ENCODE measurements at places on chromosomes 1 and 21.

- DNase-seq = no peak
Observed at GRCh38 chr1:84541679-84542078, 32.6 kb downstream of the CTBS start.

GRCh38 chr1:189429610-189430009 lies 1048.1 kb downstream of the BRINP3 start:
- DNase-seq = no peak

DNA sequence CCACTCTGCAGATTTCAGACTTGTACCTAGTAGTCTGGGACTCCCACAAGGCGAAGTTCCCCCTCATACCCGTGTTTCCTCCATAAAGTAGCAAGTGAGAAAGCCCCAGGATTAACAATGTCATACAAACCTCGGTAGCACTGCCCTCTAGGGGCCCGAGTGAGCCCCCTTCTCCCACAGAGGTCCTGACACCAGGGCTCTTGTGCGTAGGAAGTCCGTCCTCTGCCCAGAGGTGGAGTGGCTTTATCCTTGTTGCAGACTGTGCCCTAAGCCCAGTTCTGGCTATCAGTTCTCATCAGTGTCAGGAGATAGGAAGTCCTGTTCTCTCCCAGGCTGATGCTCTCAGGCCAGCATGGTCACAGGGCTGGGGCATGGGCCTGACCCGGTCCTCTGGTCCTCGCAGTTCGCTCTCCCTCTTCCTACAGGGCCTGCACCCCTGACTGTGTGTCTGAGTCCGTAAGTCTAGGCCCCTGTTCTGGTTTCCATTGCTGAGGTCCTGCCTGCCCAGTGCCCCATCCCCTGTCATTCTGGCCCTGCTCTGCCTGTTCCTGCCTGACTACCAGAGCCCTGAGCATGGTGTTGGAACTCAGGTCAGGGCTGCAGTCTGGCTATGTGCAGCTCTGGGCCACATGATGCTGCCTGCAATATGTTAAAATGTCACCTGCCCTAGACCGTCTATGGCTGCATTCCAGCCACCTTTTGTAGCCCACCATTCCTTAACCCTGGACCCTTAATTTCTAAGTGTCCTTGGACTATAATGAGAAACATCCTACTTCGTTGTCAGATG lies 285.6 kb downstream of the ASTN1 start:
- no peak for DNase-seq

DNA sequence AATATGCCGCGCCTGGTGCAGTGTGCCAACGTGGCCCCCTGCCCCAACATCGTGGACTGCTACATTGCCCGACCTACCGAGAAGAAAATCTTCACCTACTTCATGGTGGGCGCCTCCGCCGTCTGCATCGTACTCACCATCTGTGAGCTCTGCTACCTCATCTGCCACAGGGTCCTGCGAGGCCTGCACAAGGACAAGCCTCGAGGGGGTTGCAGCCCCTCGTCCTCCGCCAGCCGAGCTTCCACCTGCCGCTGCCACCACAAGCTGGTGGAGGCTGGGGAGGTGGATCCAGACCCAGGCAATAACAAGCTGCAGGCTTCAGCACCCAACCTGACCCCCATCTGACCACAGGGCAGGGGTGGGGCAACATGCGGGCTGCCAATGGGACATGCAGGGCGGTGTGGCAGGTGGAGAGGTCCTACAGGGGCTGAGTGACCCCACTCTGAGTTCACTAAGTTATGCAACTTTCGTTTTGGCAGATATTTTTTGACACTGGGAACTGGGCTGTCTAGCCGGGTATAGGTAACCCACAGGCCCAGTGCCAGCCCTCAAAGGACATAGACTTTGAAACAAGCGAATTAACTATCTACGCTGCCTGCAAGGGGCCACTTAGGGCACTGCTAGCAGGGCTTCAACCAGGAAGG lies 4.3 kb downstream of the GJB3 start:
- DNase-seq = no peak

- DNase-seq = no peak
Observed at GRCh38 chr1:221907166-221907932, 165.5 kb upstream of the DUSP10 start.

DNA sequence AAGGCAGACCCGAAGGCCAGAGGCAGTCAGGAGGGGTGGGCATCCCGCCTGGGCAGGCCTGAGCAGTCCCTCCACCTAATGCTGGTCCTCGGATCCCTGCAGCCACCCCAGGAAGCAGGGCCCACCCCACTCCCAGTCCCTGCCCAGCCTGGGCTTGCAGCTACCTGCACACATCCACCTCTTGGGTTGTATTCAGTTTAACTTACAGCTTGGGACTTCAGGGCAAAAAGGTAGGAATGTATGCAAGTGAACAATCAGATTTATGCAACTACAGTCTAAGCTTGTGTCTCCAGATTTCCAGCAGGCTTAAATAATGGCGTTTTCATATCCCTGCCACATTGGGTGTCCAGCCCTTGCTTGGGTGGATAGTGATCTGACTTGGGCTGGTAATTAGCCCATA lies 17.4 kb downstream of the LDLRAP1 start:
- DNase-seq = no peak

- DNase-seq = no peak
Observed at GRCh38 chr1:77394166-77394565, 112.3 kb downstream of the AK5 start.

- no peak for DNase-seq
Observed at GRCh38 chr1:36285443-36286101, 20.6 kb upstream of the SH3D21 start.

- no peak for DNase-seq
Observed at GRCh38 chr1:19650416-19651140, 6.5 kb downstream of the NBL1 start.

DNA sequence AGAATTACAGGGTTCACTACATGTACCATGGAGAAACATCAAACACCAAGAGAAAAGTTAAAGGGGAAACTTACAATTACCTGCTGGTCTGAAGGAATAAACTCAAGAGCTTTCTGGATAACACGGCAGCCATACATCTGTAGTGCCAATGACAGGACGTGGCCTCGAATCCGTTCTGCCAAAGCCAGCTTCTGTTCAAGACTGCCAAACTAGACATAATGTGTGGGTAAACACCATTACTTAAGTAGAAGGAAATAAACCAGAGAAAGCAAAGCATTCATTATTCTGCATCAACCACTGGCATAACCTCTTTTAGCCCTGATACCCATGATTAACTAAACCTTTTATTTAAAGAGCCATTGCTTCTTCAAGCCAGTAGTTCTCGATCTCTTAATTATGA lies 41.5 kb upstream of the SDC3 start:
- DNase-seq = no peak

- DNase-seq = no peak
Observed at GRCh38 chr1:29119121-29119929, 4.4 kb downstream of the TMEM200B start.

DNA sequence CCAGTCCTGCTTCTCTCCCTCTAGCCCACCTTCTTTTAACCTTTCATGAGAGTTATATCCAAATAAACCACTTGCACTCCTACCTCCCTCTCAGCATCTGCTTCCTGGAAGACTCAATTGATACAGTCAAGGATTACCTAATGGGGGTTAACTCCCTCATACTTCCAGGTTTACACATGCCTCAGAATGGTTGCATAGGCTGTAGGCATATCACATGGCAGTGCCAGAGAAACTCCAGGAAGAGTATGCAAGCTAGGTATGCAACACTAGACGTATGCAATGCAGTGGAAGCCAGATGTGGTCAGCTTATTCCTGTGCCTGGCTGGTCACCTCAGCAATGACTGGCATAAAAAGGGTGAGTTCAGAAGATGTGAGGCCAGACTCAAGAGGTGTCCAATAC lies 32.7 kb upstream of the VANGL1 start:
- no peak for DNase-seq

- no peak for DNase-seq
Observed at GRCh38 chr1:82598812-82599211, 798.1 kb downstream of the ADGRL2 start.

DNA sequence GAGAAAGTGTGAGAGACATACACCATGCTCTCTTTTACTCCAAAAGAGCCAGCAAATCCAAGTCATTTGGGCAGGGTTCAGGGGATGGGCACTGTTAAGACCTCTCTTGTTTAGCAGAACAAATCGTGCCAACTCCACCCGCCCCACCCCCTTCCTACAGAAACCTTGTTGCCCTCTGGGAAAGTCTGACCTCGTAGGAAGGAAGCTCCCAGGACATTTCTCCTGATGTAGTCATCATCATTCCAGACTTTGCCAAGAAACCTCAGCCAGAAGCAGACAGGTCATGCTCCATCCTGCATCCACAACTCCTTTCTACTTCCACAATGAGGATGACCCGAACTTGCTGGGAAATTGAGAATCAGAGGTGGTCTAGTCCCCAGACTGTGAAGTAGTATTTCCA lies 57.7 kb downstream of the UBE2T start:
- DNase-seq = no peak

DNA sequence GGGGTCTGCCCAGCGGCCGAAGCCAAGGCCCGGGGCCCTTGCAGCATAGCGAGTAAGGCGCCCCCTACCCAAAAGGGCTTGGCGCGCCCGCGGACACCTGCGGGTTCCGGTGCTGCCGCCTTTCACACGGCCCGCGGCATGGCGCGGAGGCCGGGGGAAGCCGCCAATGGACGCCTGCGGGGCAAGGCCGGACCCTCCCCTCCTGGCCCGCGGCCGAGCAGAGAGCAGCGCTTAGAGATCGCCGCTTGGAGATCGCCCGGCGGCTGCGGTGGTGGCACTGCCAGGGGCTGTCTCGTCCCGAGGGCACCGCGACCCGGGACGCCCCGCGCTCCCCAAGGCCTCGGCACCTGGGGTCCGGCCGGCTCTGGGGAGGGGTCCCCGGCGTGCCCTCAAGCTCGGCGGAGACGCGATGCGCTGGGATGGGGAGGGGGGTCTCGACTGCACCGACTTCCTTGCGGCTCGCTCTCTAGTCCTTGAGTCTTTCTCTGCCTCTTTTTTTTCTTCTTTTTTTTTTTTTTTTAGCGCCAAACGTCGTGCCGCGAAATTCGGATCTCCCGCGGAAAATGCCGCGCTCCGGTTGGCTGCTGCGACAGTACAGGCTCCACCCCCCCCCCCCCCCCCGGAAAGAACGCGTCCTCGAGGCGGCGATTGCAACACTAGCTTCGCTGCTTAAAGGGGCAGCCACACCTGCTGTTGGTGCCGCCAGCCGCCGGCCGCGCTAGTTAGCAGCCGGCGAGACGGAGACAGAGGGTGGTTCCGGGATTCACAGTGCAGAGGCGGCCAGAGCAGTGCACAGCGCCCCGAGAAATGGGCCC lies at the start of gene E2F2:
E2F2 (minus strand) TSS at position 487 of the 815 bp plus-strand sequence; CDS start at position 47, 440 bp downstream.
- peak; percentile 73 for DNase-seq

DNA sequence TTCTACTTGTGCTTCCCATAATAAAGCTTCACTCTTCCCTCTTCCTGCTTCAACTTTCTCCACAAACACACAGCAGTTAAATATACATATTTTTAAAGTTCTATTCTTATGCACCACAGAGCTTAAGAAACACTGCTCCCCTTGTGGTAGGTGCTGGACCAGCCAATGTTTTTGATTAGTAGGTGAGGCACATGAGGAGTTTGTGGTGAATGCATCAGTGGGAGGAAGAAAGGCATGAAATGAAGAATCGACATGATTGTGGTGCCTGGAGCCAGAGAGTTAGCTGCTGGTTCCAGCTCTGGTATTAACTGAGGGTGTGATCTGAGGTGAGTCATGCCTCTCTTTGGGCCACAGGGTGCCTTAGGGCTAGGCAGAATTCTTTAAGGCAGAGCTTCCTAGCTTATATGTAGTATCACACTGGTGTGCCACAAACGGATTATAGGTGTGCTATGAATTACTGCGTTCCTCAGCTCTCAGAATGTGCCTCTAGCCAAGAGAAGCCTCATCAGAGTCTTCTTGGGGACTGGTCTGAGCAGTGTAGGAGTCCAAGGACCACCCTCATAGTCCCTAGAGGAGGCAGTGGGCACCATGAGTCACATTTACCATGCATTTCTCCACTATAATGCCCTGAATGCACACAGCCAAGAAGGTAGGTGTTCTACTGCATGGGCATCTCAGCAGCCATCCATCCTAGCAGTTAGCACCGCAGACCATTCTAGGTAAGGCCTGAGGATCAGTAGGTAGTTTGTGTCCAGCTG lies 97.4 kb upstream of the SGIP1 start:
- no peak for DNase-seq

- DNase-seq = no peak
Observed at GRCh38 chr1:11100149-11100493, 452 bp upstream of the EXOSC10 start.

DNA sequence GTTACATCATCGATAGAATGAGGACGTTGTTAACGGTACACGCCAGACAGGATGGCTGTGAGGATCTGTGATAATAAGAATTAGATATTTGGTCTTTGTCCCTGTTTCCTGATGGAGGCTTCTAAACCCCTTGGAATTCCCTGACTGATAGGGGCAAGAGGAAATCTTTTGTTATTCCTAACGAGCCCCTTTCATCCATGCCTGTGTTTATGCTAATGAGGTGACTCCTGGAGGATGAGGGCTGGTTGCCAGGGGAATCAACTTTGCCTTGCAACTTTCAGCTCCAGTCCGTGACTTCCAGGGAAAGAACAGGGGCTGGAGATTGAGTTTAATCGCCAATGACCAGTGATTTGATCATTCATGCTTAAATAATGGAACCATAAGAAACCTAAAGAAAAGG lies 39.3 kb upstream of the NLRP3 start:
- no peak for DNase-seq

All from caudate nucleus (tissue), 63 donors.